ENCODE measurements at places on chromosomes 12 and 14.

DNA sequence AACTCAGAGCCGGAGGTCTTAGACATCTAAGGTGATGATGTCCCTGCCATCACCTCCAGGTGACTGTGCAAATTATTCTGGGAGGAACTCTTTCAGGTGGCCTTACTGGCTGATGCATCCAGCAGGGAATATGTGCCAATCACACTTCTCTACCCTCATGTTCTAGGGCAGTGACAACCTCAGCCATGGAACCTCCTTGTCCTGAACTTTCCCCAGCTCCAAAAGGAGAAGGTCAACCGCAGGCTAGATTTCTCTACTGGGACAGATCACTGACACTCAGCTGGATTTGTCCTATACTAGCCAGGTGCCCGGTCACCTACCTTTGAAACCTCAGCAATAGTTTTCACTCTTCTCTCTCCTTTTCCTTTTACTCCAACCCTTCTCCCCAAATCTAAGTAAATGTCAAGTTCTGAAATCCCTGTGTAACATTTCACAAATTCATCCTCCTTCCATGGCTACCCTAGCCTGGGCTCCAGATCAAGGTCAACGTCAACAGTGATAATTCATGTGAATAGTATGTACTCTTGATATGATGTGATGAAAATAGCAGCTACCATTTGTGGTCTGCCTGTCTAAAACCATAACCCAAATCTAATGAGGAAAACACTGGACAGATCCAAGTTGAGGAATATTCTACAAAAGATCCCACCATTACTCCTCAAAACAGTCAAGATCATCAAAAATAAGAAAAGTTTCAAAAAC is 115.0 kb upstream of the EGLN3 start:
- DNase-seq: no peak

- DNase-seq: no peak
These were observed 233.8 kb downstream of the CACNA1C start for GRCh38 chr12:2286461-2287131.

DNA sequence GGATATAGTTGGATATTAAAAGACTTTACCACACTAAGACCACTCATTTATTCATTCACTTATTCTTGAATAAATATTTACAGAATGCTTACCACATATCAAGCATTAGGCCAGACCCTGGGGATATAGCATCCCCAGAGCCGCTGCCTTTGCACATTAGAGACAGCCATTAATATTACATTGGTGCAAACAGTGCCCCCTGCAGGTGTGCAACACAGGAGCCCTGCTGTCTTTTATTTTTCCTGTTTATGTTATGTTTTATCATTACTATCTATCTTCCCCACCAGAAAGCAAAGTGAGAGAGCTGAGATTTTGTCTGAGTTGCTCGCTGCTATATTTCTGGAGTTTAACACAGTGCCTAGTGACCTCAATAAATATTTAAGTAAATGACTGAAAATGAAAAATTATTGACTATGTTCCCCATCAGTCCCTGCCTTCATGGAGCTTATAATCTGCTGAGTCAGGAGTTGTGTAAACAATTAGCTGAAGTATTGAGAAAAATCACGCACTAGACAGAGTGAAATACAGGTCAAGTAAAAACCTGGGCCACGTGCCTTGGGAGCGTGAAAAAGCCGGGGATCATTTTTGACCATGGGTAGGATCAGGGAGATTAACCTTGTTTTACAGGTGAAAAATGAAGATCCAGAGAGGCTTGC is 301.6 kb downstream of the PCNX1 start:
- no peak for DNase-seq

DNA sequence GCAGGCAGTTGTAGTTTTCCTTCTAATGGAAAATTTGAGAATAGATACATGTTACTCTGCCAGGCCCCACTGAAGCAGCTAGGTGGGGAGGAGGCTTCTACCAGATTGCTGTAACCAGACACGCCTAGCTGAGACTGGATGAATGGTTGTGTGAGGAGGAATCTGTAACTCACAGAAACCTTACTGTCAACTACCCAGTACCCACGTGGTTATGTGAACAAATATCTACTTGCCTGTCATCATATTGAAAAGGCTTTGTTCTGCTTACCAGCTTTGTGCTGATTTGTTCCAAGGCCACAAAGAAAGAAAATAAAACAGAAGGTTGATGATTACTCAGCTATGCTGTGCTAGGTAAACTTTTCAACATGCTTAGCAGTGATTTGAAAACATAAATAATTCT is 167.2 kb downstream of the CAPZA3 start:
- DNase-seq: no peak

GRCh38 chr12:101564912-101565311 is 29.9 kb upstream of the MYBPC1 start:
- no peak for DNase-seq

DNA sequence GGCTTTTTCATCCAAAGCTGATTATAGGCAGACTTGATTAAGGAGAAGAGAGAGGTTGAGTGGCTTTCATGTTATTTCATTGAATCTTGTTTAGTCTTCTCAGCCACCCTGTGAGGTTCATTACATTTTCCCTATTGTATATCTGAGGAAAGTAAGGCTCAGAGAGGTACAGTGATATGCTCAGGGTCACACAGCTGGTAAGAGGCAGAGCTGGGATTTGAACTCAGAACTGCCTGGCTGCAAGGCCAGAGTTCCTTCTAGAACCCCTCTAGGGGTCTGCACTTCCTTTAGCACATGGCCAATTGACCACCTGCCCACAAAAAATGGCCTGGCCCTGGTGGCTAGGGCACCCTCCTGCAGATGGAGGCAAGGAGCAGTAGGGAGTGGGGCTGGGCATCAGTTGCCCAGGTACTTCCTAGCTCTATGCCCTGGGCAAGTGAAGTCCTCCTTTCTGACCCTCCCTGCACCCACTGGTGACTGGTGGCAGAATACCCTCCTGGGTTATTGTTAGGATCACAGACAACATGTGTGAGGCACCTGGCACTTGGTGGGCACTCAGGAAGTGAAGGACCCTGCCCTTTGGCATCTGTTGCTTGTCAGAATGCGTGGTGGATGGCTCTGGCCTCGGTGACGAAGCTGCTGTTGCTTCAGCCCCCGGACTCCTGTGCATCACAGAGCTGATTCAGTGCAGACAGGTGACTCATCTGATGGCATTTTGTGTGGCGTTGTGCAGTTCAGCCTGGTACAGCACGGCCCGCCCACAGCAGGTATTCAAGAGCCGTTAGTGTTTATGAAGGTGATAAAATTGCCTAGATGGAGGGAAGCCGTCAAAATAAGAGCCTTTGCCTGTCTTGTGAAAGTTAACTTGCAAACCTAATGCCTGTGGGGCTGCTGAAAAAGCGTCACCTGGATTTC is 115.8 kb downstream of the SLC25A47 start:
- DNase-seq: no peak

DNA sequence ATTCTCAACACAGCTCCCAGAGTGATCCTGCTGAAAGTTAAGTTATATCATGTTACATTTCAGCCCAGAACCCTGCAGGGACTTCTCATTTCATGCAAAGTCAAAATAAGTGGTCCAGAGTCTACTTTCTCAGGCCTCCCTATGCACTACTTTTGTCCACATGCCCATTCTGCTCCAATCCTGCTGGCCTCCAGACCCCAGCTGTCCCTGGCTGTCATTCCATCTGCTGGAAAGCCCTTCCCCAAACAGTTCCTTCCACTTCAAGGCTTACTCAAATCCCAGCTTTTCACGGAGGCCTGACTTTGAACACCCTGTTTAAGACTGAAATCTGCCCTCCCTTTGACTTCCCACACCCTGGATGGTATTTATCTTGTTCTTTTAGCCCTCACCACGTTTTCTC is 109.8 kb upstream of the DNM1L start:
- DNase-seq: no peak

- no peak for DNase-seq
These were observed 9.7 kb downstream of the PAWR start for GRCh38 chr12:79681008-79681590.

DNA sequence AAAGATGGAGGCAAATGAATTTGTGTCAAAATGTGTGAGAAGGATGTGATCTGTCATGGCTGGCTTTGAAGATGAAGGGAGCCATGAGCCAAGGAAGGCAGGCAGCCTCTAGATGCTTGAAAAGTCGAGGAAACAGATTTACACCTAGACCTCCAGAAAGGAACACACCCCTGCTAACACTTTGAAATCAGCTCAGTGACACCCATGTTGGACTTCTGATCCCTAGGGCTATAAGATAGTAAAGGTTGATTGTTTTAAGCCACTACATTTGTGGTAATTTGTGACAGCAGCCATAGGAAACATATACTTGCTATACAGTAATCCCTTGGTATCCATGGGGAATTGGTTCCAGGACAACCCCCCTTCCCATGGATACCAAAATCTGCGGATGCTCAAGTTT is 80.5 kb upstream of the DYRK2 start:
- DNase-seq: no peak

DNA sequence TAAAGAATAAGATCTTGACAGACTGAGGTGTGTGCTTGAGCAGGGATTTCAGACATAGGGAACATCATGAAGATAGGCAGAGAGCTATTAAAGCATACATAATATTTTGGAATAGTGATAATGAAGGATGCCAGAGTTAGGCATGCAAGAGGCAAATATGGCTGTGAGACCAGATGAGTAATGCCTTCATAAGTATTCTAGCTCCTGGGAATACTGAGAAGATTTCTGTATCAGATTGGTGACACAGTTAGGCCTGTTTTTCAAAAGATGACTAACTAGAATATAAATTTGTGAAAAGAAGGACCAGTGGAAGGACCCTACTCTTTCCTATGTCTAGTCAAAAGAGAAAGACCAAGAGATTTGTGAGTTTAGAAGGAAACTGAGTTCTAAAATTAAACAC is 108.8 kb downstream of the TXNDC16 start:
- DNase-seq: no peak

- DNase-seq: no peak
These were observed 4.9 kb downstream of the BMP4 start for GRCh38 chr14:53951627-53952303.

- DNase-seq: no peak
These were observed 17.3 kb upstream of the TMPRSS12 start for GRCh38 chr12:50825372-50825838.

- no peak for DNase-seq
These were observed 407.3 kb downstream of the AEBP2 start for GRCh38 chr12:19846574-19846973.

GRCh38 chr12:113422030-113422885 is at the start of gene SDSL:
SDSL (plus strand) TSS chr12:113422380; CDS start chr12:113427983, 5,603 bp downstream.
- DNase-seq: no peak

GRCh38 chr12:75650595-75651341 is 139.4 kb upstream of the KRR1 start:
- DNase-seq: no peak

DNA sequence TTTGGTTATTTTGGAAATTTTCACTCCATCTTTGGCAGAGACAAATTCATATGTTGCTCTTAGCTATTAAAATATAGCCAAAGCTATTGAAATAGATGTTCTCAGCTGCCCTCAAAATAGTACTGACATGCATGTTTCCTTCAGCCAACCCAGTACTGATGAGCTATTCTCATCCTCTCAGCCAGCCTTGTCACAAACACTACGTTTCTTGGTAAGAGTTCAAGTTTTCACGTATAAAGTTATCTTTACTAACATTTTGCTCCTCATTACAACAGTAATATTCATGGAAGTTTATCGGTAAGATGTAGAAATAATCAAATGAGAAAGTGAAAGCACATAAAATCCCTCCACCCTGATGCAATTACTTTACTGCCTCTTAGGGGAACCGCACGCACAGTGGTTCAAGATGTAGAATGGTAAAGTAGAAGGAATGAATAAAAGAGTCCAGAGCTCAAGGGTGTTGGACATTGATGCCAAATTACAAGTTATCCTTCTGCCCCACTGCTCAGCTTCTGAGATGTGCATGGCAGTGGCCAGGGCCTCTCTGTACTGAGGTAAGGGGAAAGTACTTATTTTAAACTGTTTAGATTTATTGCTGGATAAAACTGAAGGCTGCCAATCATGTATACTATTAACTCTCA is 20.7 kb downstream of the GCH1 start:
- DNase-seq: no peak

DNA sequence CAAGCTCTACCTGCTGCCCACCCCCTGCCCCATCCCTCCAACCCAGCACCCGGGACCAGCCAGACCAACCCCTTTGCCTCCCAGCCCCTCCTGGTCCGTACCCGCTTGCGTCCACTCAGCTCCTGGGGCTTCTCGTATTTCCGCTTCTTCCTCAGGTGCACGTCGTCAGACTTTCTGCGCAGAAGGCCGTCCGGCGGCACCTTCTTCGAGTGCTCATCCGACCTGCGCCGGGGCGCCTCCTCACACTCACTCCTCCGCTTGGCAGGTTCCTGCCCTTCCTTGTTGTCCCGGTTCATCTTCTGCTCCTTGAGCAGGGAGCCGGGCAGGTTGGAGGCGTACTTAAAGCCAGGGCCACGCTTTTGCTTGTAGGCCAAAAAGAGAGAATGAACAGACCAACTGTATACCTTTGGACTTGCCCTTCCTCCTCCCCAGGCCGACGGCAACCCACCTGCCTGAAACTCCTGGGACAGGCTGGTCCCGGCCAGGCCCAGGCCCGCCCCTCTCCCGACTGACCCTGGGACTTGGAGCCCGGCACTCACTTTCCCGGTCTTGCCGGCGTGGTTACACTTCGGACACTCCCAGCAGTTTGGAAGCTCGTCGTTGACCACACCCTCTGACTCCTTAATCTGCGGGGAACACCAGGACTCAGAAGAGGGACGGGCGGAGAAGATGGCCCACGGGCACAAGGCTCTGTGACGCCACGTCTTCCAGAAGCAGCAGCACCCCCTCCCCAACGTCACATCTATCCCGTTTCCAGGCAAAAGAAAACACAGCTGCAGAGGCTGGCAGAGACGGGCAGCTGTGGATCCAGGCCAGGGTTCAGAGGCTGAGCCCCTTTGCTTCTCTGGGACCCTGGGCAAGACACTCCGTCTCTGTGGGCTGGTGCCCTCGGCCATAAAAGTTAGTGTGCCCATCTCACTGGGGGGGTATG is 44.3 kb downstream of the RNF34 start:
- no peak for DNase-seq

DNA sequence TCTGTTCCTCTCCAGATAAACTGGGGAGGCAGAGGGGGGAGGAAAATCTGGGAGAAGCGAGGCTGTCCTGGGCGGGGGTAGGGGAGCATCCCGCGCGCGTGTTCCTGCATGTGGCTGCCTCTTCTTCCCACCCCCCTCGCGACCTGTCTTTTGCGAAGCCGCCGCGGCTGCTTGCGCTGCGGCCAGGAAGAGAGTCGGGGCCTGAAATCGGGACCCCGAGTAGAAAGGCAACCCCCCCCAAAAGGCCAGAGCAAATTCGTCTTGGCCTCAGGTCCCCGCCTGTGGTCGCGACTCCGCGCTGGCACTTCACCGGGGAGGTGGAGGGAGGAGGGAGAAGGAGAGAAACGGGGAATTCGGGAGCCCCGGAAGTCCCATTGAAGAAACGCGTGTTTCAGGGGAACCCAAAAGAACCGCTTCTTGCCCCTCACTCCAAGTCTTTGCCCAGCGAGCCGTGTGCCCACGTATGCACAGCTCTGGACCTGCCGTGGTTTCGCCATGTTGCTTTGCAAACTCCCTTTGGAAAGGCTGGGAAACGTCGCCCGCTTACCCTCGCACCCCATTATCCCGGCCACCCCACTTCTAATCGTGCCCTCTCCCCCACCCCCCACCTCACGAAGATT is 944 bp downstream of the CCND2 start:
- DNase-seq: no peak

DNA sequence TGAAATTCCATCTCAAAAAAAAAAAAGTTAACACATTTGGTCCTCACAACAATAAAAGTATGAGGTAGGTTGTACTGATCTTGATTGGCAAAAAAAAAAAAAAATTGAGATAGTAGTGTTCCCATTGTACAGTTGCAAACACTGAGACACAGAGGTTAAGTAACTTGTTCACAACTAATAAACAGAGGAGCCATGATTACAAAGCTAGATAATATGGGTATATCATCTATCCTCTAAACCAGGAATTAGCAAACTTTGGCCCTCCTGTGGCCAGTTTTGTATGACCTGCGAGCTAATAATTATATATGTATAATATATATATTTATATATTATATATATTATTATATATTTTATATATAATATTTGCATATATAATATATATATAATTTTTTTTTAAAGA is 2.3 kb upstream of the PSME1 start:
- DNase-seq: no peak

Data from NCI-H1105 (cell line).